NCI-H1694 (cell line): ENCODE measurements at places on chromosomes 5 and 9.

DNA sequence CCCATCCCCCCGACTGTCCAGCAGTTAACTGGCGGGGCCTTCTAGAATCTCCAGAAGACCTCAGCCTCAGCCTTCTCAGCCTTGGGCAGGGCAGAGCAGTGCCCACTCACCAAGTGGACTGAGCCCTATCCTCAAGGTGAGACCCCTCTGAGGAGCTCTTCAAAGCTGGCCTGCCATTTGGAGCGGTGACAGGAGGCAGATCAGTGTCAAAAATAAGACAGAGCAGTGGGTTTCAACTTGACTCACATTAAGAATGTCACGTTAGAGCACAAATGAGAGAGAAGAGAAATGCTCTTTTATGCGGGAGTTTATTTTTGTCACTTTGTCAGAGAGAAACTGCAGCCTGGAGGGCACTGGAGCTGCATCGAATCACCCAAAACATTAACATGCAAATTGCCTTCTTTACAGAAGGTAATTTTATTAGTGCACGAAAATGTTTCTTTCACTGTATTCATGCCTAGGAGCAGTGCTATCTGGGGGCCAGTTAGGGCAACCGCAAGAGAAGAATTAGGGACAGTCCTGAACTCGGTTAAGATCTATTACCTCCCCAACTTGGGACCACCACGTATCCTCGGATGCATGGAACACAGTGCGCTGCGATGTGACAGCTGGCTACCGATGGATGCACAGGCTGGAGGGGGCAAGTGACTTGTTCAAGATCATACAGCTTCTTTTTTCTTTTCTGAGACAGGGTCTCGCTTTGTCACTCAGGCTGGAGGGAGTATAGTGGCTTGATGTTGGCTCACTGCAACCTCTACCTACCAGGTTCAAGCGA lies 188.5 kb downstream of the DAB2IP start:
- DNase-seq = no peak

DNA sequence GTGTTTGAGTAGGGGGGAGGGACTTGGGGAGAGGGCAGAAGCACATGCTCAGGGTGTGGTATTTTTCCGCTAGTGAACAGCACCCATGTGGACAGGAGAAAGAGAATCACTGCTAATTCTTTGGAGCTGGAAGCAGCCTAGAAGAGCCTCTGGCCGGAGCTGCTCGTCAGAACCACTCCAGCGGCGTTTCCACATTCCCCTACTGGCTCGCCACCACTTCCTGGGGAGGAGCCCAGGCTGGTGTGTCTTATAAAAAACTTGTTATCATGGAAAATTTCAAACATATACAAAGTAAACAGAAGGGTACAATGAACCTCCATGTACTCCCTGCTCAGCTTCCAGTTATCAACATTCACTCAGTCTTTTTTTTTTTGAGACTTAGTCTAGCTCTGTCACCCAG lies 26.7 kb downstream of the LHX2 start:
- DNase-seq = no peak

GRCh38 chr9:33403941-33404787 lies 1.8 kb upstream of the AQP7 start:
- no peak for DNase-seq

- DNase-seq = no peak
Observed at GRCh38 chr9:84846906-84847305, 177.4 kb downstream of the NTRK2 start.

DNA sequence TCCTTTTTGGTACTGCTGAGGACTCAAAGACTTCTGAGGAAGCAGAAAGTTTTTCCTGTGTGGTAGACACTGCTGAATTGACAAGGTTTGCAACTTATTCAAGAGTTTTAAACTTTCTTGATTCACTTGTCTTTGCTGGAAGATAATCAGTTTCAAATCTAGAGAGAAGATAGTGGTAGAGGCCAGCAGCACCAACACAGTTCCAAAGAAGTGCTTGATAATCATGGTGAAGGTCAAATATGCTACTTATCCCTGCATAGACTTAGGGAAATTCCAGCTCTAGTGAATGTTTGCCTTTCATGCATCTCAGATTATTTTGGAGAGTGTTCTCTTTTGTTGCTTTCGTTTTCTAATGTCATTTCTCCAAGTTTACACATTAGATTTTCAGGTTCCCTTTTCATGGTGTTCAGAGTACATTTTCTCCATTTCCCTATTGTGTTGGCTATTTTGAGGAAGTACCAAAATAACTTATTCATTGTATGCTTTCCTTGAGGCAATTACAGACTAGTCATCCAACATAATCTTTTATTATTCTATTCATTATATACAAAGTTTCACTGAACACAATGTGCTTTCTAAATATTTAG lies 550 bp downstream of the IFNE start:
- no peak for DNase-seq

- no peak for DNase-seq
Observed at GRCh38 chr5:115532517-115532916, 12.1 kb downstream of the FEM1C start.

DNA sequence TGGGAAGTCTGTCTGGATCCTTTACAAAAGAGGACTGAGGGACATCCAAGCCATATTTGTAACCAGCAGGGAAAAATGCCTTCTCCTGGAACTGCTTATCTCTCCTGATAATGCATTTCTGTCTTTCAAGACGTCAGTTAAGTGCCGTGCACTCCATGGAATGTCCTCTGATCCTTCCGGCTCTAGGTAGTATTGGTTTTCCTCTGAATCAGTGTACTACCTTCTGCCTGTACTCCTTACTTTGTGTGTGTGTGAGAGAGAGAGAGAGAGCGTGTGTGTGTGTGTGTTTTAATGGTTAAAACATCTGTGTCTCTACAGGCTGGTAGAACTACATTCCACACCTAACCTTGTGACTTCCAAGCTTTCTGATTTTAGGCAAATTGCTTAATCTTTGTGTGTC lies 89.9 kb downstream of the PIP5K1B start:
- no peak for DNase-seq

GRCh38 chr5:33102551-33102950 lies 338.2 kb upstream of the TARS1 start:
- DNase-seq = no peak

- DNase-seq = no peak
Observed at GRCh38 chr5:180915924-180916323, 17.0 kb downstream of the BTNL8 start.

GRCh38 chr9:14769230-14769571 lies 46.7 kb upstream of the CER1 start:
- DNase-seq = peak; percentile 12

DNA sequence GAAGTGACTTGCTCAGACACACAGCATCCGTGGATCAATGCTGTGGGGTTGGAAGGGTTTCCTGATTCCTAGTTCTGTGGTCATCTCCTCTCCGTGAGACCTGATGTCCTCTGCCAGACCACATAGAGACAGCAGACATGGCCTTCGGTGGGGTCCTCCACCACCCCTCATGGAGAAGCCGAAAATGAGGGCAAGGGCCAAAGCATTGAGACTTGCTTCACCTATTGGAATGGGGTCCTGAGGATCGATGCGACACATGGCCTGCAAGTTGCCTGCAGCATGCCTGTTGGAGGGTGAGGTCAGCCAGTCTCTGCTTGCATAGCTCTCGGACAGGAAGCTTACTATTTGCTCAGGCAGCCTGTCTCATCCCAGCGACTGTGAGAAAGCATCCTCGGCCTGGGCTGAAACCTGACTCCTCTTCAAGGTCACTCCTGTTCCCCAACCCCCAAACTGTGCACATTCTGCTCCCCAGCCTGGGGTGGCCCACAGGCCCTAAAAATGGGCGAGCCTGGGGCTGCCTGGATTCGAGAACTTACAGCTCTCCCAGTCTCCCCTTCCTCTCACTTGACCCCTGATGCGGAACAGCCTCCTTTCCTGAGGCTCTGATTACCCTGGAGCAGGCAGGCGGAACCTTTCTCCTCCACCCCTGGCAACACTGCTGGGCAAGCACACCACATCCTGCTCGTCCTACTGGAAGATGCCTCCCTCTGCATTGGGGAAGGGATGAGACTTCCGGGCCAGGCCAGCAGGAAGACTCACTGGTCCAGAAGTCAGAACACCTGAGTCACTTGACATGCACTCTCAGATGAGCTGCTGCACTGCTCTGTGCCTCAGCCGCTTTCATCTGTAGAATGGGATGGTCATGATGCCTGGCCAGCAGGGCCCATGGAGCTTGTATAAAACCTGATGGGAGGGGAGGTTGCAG lies 186.9 kb downstream of the RGS3 start:
- peak; percentile 14 for DNase-seq

DNA sequence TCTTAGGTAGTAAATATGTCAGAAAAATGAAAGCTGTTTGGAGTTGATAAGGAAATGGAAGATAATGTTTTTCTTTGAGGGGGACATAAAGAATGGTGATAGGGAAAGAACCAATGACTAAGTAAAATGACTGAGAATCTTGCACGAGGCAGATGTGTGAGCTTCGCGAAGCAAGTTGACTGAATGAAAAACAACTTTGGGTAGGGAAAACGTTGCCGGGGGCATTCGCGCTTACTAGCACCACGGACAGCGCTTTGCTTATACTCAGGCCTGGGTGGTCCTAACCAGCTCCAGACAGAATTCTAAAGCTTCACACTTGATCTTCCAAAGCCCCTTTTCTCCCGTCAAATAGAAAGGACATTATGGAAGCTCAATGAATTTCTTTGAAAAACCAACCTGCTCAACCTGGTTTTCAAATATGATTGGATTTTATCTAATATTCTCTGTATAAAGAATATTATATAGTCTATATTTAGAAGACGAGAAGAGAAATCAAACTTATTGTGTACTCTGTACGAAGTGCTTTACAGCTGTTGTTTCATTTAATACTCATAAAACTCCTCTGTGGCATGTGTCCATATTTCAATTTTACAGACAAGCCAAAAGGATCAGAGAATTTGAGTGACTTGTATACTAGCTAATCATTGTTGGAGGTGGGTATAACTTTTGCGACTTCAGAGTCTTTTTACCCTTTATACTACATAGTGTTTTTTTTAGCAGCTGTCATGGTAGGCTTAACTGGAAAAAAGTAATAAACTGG lies 1.9 kb upstream of the CDKN2B start:
- no peak for DNase-seq

DNA sequence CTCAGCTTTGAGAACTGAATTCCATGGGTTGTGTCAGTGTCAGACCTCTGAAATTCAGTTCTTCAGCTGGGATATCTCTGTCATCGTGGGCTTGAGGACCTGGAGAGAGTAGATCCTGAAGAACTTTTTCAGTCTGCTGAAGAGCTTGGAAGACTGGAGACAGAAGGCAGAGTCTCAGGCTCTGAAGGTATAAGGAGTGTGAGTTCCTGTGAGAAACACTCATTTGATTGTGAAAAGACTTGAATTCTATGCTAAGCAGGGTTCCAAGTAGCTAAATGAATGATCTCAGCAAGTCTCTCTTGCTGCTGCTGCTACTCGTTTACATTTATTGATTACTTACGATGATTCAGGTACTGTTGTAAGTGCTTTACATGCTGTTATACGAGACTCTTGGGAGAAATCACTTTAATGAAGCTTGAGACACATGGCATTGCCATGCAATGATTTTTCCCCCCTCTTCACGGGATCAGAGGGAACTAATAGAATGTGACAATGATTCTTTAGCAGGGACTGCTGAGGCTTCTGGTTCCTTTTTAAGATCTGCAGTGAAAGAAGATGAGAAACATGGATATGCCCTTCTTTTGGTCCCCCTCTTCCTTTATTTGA lies 63.8 kb downstream of the PTTG1 start:
- no peak for DNase-seq

GRCh38 chr5:152329761-152330283 lies 75.3 kb downstream of the NMUR2 start:
- no peak for DNase-seq

DNA sequence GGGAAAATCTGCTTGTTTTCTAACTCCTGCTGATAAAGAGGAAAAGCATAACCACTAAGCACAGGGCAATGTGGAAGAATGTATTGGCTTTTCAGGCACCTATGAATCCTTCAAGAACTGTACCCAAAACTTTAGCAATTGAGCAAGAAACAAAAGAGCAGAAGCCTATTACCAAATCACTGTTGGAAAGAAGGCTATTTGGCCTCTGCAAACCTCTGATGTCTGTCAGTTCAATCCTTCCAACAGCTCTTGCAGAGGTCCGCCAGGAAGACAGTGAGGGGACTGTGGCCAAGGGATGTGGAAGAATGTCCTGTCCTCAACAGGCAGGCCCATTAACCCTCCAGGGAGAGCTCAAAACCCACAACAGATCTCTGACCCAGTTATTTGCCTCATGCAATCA lies 328.6 kb downstream of the ENC1 start:
- no peak for DNase-seq

DNA sequence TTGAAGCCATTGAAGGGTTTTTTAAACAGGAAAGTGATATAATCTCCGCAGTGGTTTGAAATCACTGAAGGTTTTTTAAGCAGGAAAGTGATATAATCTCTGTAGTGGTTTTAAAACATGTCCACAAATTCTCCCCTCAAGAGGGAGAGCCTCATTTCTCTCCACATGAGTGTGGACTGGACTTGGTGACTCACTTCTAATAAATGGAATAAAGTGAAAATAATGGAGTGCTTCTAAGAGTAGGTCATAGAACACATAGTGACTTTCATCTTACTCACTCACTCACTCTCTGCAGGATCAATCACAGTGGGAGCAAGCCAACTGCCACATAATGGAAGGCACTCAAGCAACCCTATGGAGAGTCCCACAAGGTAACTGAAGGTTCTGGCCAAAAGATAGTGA lies 12.0 kb downstream of the CTNNAL1 start:
- DNase-seq = no peak

DNA sequence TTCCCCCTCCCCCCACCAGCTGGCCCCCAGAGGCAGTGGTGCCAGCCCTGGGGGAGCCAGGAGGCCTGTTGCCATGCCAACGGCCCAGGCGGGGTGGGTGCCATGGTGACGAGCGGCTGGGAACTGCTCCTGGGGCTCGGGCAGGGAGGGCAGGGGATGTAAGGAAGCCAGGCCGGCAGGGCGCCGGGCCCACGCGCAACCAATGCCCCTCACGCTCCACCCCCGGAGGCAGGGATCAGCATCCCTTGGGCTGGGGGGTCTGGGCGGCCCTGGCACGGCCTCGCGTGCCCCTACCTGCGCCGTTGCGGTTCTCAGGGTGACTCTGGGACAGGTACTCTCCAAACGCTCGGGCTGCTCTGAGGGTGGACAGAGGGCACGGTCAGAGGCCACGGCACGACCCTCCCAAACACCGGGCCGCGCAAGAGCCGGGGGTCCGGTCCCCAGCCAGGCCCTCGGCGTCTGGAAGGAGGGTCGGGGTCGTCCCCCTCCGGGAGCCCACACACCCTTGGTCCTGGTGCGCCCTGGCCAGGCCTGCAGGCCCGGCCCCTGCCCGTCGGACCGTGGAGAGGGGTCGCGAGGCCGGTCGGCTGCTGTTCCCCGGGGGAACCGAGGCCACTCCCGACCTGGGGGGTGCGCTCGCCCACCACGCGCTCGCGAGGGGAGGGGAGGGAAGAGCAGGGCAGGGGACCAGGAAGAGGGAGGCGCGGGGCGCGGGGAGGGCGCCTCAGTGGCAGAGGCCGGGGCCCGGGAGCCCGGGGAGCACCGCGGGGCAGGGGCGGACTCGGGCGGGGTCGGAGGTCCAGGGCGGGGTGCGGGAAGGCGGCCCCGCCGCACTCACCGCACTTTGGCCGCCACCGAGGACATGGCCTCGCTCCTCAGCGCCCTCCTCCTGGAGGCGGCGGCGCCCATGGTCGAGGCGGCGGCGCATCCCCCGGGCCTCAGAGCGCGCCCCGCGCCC lies 661 bp downstream of the NSMF start:
- peak; percentile 78 for DNase-seq

GRCh38 chr5:122730037-122730436 lies 44.8 kb upstream of the SNX2 start:
- DNase-seq = no peak
